ENCODE measurements at places on chromosomes 7 and 10.

DNA sequence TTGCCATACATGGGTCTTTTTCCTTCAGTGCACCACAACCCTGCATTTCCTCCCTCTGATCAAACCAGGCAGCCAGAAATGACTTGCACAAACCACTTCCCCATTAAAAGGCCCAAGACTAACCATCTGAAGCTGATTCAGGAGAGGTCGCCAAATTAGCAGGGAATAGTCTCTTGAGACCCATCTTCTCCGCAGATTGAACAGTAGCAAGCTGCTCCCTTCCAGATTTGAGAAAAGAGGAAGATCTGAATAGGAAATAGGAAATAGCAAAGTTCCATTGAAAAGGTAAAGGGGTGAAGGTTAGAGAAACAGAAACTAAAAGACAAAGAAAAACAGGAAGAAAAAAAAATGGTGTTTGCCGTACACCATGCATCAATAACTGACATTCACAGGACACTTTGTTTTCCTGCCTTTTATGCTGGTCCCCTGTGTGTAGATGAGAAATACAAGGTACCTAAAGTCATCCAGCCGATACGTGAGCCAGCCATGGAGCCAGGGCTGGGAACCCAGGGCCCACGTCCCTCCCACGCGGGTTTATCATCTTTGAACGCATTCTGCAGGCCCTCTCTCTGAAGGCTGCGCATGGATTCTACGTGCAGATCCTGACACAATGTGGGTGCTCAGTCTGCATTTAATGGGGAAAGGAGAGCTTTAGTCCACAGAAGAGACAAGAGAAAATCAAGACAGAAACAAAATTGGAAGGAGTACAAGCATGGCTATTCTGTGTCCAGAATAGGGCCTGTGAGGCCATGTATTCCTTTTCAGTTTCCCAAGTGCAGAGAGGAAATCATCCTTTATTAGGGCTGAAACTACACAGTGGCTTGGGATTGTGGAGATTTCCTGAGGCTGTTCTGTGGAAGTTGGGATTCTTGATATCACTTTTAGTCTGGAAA lies 268.4 kb upstream of the NPVF start:
- DNase-seq, result peak; percentile 4

GRCh38 chr7:75830978-75831377 lies 17.4 kb upstream of the CCL24 start:
- no peak for DNase-seq

- DNase-seq, result no peak
Observed at GRCh38 chr10:101695404-101695890, 477 bp upstream of the FBXW4 start.

DNA sequence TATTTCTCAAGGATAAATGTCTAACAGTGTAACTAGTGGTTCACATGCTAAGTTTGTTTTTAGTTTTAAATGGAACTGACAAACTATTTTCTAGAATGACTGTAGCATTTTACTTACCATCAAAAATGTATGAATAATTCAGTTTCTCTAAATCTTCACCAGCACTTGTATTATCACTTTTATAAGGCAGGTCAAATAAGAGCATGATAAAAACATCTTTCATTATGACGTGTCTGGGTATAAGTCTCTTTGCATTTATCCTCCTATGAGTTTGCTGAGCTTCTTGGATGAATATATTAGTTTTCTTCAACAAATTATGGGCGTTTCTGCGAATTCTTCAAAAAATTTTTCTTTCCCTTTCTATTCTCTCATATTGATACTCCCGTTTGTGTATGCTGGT lies 19.9 kb downstream of the ZNF33B start:
- no peak for DNase-seq

- DNase-seq, result no peak
Observed at GRCh38 chr7:117937753-117938483, 64.7 kb upstream of the CTTNBP2 start.

DNA sequence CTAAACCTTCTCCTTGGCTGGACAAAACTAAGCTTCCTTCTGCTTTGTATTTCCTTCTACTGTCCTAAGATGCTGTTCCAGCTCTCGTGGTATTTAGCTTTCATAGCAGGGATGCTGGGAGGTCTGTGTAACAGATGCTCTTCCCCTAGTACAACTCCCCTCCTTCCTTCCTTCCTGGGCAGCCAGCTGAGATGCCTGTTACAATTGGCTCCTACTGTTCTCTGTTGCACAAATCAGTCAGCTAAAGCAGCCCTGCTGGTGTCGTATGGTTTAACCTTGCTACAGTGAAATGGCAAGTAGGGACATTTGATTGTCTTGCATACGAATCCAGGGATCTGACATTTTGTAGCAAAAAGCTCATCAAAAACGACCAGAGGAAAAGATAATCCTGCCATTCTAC lies 143.8 kb downstream of the ARHGAP21 start:
- no peak for DNase-seq

DNA sequence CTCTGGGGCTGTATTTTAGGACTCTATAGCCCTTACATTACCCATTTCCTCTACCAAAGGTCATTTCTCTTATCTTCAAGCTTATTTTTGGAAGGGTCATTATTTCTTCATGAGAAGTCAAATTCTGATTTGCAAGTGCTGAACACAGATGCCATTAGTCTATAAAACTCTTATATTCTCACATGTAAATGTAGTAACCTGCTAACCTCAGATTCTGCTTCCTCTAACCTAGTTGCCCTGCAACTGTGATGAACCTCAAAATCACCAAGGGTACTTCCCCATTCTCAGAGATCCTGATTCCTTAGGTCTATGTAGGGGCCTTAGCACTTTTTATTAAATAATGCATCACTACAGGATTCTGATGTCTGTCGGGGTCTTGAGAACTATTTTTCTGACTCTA lies 6.3 kb downstream of the FAS start:
- DNase-seq, result no peak

- no peak for DNase-seq
Observed at GRCh38 chr7:124489925-124490324, 275.7 kb downstream of the GPR37 start.

- no peak for DNase-seq
Observed at GRCh38 chr7:13016036-13016581, 328.7 kb downstream of the ARL4A start.

All from CD4-positive, alpha-beta memory T cell (primary cell).